ENCODE measurements at places on chromosomes 5 and 9.

DNA sequence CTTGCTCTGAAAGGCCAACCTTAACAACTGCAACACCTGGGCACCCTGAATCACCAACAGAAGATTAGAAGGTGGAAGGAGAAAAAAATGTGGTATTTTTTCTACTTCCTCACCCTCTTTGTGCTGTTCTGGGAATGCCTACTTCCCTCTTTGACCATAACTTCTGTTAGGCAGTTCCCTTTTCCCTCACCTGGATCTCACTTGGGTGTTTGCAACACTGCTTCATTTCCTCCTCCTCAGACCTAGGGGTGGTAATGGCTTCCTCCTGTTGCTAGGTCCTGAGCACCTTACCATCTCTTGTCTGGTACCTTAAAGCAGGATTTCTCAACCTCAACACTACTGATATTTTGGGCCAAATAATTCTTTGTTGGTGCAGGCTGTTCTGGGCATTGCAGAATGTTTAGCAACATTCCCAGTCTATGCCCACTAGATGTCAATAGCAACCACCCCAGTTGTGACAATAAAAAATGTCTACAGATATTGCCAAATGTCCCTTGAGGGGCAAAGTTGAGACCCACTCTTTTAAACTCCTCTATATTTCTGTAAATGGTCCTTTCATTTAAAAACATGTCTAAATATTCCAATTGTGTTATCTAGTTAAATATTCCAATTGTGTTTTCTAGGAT is 300.0 kb upstream of the VLDLR start:
- no peak for DNase-seq

DNA sequence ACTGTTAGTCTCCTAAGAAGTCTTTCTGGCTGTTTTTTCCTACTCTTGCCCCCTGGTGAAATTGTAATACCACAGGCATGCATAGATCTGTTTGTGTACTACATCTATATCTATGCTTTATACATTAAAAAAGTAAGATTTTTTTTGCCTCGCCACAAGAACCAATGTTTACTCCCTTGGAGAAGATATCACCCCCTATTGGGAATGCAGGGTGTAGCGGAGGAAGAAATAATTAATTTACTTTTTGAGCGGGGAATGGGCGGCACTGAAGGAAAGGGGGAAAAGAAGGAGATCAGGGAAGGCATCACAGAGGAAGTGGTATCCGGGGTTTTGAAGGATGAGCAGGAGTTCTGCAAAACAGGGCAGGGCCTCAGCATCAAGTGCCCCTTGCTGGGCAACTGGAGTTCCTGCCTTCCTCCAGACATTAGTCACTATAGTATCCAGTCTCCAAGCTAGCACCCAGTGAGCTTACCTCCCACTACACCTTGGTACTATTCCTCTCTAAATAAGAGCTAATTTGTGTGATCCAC is 134.9 kb downstream of the GABBR2 start:
- no peak for DNase-seq

- DNase-seq, result no peak
These were observed 3.5 kb downstream of the ELAVL2 start for GRCh38 chr9:23822261-23823169.

DNA sequence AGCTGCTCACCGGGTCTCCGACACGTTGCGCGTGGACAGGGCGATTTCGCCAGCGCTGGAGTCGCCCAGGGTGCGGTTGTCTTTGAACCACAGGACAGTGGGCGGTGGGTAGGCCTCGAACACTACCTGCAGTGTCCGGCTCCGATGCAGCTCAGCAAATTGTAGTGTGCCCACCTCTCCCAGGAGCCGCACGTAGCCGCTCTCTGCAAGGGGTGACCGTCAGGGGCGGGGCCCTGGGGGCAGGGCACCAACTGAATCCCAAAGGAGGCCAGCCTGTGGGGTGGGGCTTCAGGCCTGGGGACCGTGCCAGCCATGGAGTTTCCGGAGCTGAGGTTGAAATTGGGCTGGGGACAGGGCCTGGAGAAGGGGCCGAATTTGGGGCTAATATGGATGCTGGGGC is 22.9 kb downstream of the PDGFRB start:
- DNase-seq, result no peak

GRCh38 chr9:84323858-84324257 is 16.7 kb downstream of the SLC28A3 start:
- DNase-seq, result no peak

GRCh38 chr5:113058269-113058668 is 81.7 kb downstream of the DCP2 start:
- no peak for DNase-seq

- no peak for DNase-seq
These were observed 7.6 kb downstream of the RAB24 start for GRCh38 chr5:177295924-177296323.

Measured in AG20443 (cell line).